ENCODE measurements at places on chromosomes 5 and 9.

GRCh38 chr5:139668924-139669661, 20.9 kb downstream of the CXXC5 start:
- no peak for DNase-seq

DNA sequence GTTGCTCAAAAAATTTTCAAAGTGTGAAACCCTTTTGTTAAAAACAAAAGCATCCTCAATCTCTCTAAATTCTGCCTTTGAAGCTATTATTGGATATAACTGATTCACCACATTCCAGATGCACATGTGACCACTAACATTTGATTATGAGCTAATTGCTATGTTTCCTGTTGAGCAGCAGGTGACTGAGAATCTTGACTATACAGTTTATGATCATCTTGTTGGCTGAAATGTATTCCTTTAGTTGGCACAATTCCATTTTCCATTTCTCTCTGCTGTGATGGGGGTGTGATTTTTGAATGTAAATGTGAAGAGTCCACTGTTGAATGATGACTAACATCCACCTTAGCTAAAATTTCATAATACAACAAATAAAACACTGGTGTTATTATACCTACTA, 10.7 kb downstream of the LYSMD3 start:
- no peak for DNase-seq

GRCh38 chr9:72844440-72844768, 108.4 kb downstream of the ALDH1A1 start:
- no peak for DNase-seq

DNA sequence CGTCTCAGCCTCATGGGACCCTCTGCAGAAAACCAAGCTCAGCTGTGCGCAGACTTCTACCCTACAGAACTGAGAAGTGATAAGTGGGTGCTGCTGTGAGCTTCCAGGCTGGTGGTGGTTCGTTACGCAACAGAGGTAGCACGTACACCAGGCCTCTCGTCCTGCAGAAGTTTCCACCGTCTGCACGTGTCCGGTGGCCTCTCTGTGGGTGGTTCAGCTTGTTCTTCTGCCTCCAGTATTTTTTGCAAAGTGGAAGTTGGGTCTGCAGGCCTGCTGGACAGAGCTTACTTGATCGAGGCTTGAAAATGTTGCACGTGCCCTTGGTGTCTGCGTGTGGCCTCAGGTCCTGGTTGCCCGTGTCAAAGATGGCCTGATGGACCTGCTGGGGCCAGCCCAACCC, 27.5 kb downstream of the KCNT1 start:
- DNase-seq, result no peak

DNA sequence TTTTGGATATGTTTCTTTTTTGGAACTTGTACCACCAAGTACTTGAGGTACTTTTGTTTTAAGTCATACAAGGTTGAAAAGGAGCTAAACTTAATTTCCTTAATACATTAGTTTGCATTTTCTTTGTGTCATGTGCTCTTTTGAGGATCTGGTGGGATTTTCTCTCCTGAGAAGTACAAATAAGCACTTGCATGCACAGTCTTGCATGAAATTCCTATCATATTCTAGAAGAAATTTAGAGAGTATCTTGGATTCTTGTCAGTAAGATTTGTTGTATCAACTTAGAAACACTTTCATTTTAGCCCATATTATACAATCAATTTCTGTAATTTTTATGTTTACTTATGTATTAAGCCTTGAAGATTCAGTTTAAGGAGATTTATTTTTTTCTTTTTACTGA, 64.9 kb downstream of the CCNH start:
- DNase-seq, result no peak

- DNase-seq, result no peak
Observed at GRCh38 chr5:175378444-175379028, 65.4 kb downstream of the DRD1 start.

DNA sequence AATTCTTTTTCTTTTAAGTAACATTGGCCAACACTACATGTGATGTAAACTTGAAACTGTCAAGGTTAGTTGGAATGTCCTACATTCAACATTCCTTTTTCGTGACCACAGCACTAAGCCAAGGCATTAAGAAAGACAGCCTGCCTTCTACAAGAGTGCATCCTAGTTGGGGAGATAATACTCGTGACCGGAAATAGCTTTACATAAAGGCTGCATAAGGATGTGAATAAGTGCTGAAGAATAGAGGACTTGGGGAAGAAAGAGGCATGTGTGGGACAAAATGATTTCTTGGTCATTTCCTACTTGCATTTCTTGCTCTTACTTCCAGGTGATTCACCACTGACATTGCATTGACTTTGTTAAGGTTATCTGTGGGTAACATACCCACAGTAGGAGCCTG, 282.0 kb downstream of the DMRT2 start:
- DNase-seq, result no peak

DNA sequence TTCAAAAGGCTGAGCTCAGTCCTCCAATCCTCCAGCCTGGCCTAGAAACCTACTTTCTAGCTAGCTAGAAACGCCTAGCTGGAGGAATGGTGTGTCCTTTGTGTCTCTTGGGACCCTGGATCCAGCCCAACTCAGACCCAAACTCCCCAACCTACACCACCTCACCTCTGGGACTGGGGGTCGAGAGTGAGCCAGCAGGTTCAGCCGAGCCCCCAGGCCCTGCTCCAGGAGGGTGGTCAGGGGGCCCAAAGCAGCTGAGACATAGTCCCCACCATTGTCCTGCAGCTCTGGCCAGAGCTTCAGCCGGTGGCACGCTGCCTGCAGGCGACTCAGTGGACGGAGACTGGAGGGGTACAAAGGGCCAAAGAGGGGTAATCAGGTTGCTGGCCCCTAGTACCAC, 6.2 kb downstream of the NOL6 start:
- DNase-seq, result no peak

GRCh38 chr5:128538250-128539037, 399 bp upstream of the FBN2 start:
- no peak for DNase-seq

DNA sequence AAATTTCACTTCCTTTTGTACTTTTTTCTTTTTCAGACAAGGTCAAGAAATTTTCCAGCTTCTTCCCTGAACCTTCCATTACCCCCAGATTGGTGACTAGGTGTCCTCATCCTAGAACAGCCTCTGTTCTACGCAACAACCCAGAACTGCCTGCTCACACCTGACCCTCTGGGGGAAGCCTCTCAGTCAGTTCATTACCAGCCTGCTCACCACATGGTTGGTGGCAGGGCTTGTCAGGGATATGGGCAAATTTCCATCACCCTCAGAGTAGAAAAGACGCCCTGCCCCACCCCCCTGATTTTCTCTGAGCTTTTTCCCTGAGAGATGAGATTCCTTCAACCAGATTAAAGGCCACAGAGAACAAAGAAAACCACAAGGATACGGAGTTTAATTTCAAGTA, 5.3 kb upstream of the CFAP95 start:
- DNase-seq, result no peak

GRCh38 chr9:115202960-115203751, 85.2 kb upstream of the TNC start:
- no peak for DNase-seq

DNA sequence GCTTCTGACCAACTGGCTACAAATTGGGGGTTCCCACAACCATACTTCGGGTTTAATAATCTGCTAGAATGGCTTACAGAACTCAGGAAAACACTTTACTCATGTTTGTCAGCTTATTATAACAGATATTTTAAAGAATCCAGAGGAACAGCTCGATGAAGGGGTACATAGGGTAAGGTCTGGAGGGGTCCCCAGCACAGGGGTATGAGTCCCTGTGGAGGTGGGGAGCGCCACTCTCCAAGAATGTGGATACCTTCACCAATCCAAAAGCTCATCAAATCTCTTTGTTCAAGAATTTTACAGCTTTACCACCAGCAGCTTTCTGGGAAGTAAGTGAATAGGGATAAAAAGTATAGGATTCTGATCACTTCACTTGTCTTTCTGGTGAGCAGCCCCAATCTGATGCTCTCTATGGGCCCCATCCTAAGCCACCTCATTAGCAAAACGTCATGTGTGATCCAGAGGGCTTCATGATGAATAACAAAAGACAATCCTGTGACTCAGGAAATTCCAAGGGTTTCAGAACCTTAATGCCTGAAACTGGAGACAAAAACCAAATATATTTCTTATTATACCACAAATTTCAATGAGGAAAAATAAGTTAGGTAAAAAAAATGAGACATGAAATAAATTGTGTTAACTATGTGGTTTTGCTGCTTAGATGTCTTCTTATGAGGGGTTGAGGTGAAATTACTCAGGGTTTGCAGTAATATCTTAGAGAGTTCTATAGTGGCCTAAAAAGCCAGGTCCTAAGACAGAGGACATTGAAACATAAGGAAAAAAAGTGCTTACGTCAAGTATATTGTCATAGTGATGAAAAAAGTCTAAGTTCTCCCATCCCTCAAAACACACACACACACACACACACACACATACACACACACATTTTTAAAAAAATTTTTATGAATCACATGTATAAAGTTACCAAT, 290.5 kb downstream of the ANXA1 start:
- DNase-seq, result no peak

DNA sequence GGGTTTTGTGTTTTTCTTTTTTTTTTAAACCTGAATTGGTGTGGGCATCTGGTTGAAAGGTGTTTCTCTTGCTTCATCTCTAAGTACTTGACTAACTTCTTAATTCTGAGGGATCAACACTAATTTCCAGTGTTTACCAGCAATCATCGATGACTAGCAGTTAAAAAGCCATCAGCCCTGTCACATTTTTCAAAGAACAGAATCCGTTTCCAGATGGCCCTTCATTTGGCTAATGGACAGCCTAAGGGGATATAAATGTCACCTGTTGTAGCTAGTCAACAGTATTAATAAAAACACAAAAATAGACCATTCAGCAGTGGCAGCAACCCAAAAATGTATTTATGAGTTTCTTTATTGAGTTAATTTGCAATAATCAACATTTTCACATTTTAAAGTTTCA, 1076.5 kb downstream of the MAT2B start:
- no peak for DNase-seq

DNA sequence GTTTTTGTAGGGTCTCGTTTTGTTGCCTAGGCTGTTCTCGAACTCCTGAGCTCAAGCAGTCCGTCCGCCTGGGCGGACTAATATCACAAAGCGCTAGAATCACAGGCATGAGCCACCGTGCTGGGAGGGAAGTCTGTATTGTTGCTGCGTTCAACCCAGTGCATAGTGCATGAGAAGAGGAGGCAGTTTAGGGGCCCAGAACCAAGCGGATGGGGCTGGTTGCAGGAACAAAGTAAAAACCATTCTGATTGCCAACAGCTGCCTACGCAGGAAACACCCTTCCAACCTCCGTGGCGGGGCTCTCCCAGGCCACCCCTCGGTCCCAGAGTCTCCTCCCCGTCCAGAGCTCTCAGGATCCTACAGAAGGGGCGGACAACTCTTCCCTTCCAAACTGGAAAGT, 87.1 kb downstream of the ANXA2R start:
- no peak for DNase-seq

DNA sequence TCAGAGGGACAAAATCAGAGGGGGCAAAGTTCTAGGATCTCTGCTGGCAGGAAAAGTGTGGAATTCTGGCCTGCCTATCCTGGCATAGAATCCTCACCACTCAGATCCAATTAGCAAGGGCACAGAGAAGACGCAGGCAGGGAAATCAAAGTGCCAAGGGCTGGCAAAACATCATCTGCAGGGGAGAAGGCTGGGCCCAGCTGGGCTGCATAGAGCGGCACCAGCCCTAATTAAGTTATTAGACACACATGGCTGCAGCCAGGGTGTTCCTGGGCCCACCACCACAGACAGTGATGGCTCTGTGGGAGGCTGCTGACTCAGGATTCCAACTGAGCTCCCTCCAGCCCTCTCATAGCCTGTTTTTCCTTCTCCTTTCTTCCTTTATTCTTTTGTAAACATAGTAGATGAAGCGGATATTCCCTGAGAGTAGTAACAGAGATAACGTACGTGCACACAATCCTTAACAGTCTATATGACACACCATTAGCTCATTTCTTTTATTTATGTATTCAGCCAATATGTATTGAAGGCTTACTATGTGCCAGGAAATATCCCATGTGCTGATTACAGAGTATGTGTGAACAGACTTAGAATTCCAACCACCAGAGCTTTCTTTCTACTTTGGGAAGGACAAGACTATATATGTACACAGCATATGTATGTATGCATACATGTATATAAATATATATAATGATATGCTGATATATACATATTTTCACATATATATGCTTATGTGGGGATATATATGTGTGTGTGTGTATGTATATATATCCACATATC, 236.1 kb downstream of the ASTN2 start:
- DNase-seq, result peak; percentile 27

- DNase-seq, result no peak
Observed at GRCh38 chr5:88872971-88873370, 10.0 kb downstream of the MEF2C start.

GRCh38 chr9:72268961-72269360, 96.0 kb downstream of the ZFAND5 start:
- DNase-seq, result no peak

GRCh38 chr5:145981589-145982571, 45.5 kb downstream of the SH3RF2 start:
- DNase-seq, result no peak

DNA sequence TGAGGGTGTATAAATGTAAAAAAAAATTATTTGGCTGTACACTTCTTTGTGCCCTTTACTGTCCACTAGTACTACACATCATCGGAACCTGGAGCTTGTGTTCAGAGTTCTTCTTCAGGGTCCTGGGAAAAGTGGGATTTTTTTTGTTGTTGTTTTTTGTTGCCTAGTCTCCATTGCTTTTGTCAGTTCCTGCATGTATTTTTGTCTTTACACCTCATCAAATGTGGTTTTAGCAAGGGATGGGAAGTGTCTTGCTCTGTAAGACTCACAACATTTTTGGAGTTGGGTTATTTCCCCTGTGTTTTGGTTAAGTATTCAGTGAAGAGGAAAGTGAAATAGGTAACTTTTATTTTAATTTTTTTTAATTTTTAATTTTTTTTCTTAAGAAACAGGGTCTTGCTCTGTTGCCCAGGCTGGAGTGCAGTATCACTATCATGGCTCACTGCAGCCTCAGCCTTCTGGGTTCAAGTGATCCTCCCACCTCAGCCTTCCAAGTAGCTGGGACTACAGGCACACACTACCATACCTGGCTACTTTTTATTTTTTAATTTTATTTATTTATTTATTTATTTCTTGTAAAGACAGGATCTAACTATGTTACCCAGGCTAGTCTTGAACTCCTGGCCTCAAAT, 40.7 kb downstream of the GARNL3 start:
- DNase-seq, result no peak

DNA sequence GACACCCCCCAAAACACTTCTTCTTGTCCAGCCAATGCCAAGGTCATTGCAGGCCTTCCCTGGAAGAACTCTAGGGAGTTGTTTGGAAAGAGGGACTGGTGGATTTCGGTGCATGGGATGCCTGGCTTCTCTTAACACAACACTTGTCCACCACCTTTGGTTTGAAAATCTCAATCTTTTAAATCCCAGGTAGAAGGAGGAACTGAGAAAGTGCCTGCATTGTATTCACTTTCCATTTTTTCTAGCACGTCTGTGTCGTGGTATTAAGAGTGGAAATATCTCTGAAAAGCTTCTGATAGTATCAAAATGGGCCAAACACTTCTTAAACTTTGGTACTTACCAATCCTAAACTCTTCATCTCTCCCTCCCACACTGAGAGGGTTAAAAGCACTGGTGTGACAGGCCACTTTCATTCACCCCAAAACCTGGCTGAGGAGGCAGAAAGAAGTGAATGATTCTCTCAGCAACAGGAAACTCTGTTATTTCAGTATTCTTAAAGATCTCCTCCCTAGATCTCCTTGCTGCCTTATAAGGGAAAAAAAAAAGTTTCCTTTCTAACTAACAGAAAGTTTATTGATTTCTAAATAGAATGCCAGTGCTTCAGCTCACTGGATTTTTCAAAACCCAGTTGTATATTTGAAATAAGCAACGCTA, 3.9 kb upstream of the NFIB start:
- no peak for DNase-seq

GRCh38 chr9:95588724-95589588, 72.2 kb upstream of the PTCH1 start:
- no peak for DNase-seq

GRCh38 chr5:150670275-150670947, 9.4 kb downstream of the MYOZ3 start:
- DNase-seq, result no peak

All from NCI-H1092 (cell line).